ENCODE measurements at places on chromosomes 12 and 14.

- no peak for DNase-seq
Observed at GRCh38 chr12:70398862-70399261, 32.8 kb downstream of the KCNMB4 start.

DNA sequence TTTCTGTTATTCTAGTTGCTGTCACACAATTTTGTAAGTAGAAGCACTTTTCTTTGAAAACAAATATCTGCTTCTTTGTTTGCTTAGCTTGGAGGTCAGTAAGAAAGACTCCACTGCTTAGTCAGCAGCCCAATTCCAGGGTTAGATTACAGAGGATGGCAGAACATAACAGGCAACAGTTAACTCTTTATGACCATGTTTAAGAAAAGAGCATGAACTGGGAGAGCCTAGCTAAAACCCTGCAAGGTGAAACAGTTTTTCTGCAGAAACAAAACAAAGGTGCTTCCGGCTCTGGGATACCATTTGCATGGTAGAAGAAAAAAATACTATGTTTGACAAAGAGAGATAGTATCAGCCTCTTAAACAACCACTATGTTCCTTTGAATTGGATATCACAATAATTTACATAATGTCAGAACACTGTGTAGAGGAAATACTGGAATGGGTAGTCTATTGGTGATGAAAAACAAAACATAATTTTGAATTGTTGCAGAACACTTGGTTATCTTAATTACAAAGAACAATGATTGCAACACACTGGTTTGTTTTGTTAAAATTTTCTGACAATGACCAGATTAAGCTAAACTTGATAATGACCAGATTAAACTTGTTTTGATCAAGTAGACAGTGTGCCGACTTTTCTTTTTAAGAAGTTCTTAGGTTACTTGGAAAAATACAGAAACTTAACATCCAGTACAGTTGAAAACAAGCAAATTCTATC, 22.4 kb upstream of the PPM1H start:
- DNase-seq: no peak

DNA sequence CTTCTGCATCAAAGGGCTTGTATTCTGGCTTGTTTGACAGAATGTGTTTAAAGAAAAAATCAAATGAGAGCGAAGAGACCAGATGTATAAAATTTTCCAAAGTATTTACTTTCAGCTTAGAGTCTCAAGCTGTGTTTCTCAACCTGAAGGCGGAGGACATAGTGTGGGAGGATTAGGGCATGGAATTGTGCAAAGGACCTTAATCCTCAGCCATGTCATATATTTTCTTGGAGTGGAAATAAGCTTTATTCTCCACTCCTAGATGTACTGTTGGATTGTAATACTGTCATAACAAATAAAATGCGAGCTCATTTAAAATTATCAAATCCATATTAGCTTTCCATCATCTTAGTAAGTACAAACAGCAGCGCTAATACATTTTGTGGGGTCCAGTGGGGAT, 154.0 kb downstream of the PAH start:
- no peak for DNase-seq

DNA sequence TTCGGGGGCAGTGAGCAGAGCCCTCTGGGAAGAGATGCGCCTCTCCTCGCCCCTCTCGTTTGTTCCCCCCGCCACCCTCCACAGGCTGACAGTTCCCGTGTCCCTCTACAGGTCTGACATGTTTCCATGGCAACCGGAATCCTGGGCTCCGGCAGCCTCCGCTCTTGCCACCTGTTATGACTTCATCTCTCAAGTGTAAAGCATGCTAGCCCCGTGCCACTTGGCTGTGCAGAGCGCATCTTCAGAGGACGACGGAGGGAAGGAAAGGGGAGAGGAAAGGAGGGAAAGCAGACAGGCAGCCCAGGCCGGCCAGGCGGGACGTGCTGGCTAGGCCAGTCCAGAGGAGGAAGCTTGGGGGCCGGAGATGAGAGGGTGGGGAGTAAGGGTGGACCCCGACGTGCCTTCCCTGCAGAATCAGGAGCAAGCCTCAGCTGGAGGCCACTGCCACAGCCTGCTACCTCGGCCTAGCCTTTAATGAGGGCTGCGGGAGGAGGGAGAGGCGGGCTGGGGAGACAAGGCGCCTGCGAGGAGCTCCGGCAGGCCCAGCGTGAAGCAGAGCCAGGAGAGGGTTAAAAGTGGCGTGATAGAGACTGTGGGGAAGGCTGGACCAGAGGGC, 214.3 kb downstream of the DPF3 start:
- peak; percentile 19 for DNase-seq

DNA sequence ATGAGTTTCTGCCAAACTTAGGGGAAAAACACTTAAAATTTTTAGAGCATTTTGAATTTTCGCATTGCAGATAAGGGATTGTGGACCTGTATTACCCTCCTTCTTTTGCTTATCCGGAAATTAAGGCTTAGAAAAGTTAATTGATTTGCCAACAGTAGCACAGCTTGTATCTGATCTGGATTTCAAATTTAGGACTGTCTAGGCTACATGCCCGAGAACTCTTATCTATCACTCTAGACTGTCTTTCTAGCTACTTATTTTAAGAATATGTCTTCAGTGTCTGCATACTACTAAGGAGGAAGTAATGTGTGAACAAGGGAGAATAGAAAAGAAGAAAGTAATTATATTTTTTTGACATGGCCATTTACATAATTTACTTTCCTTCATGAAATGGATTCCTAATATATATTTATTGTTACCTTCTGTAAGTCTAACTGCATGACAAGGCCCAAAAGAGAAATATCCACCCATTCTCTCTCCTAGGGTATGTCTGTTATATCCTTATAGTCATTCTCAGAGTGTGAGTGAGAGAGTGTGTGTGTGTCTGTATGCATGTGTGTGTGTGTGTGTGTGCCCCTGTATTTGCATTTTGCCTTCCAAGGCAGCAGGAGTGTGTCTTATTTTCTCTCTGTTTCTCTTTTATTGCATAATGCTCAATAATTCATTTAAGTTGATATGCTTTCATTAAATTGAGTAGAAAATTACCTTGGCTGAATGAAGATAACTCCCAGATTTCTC, 132.1 kb downstream of the SLC5A8 start:
- no peak for DNase-seq

GRCh38 chr14:57823015-57823660, 42.8 kb downstream of the SLC35F4 start:
- DNase-seq: no peak

- no peak for DNase-seq
Observed at GRCh38 chr14:69047255-69047654, 68.2 kb upstream of the ACTN1 start.

DNA sequence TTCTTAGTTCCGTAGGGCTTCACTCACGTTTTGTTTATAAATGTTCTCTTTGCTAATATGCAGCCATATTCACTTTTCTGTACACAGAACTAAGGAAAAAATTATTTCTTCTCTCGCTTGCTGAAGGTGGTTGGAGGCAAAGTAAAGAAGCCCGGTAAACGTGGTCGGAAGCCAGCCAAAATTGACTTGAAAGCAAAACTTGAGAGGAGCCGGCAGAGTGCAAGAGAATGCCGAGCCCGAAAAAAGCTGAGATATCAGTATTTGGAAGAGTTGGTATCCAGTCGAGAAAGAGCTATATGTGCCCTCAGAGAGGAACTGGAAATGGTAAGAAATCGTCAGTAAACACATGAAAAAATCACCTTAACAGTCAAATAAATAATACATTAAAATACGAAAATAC, 24.0 kb downstream of the CREBL2 start:
- no peak for DNase-seq

GRCh38 chr12:67989184-67989920, at the start of gene IFNG-AS1:
IFNG-AS1 (plus strand) TSS chr12:67989447.
- DNase-seq: no peak

- DNase-seq: no peak
Observed at GRCh38 chr14:99502989-99503421, 21.8 kb downstream of the CCNK start.

- DNase-seq: no peak
Observed at GRCh38 chr12:13045816-13046215, 1.6 kb downstream of the FAM234B start.

DNA sequence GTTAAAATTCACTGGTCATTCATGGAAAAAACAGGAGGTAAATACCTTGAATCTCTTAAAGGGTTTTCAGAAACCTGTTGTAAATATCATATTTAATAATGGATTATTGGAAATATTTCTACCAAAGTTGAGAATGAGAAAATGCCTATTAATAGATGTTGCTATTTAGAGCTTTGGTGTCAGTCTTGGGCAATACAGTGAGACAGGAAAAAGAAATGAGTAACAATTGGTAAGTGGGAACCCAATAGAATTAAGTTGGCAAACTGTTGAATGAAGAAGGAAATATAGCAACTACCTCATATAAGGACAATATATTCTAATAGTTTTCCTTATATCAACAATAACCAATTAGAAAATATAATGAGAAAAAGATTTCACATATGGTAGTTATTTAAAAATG, 78.0 kb downstream of the ATF7IP start:
- DNase-seq: no peak

- no peak for DNase-seq
Observed at GRCh38 chr12:52901715-52902541, 2.9 kb downstream of the KRT8 start.

- DNase-seq: no peak
Observed at GRCh38 chr14:104974665-104975390, 3.3 kb downstream of the AHNAK2 start.

- DNase-seq: no peak
Observed at GRCh38 chr14:75196064-75196463, 19.7 kb upstream of the TMED10 start.

DNA sequence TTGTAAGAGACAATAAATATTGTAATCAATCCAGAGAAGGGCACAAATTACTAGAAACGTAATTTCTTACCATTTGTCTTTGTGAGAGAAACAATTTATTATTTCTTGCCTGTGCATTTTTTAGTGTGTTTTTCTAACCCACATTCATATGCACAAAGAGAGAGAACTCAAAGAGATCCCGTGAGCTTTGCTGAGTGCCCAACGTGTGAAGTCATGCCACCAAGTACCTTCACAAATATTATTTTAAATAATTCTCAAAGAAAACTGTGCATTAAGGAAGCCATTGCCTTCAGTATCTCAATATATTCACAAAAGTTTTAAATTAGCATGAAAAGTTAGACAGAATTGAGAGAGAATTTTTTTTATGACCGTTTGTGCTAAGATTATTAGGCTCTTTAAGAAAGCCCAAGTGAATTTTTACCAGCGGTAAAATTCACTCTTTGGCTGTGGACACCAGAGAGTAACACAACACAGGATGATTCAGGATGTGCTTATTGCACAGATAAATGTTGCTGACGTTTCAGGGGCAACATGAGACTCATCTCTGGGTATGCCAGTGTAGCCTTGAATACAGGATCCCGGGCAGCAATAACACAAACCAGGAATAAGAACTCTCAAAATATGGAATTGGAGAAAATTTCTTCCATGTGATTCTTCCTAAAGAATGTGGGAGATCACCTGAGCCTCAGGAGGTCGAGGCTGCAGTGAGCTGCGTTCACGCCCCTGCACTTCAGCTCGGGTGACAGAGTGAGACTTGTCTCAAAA, 2.9 kb downstream of the ARHGDIB start:
- no peak for DNase-seq

- DNase-seq: no peak
Observed at GRCh38 chr14:72217135-72217534, 284.9 kb downstream of the RGS6 start.

- DNase-seq: no peak
Observed at GRCh38 chr14:72849222-72849621, 44.7 kb downstream of the DPF3 start.

DNA sequence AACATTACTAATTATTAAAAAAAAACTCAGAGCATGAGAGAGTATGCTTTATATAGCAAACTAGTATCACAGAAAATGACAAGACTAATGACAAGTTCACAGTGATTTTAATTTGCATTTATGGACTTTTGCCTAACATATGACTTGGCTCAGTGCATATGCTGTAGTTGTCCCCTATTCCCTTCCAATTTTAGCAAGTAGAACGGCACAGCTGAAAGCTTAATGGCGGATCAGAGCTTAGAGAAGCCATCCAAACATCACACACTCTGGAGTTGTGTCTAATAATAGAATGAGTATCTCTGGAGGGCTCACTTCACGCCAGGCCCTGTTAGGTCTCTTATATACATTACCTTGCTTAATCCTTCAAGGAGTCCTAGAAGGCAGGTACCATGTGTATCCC, 13.3 kb downstream of the CNIH1 start:
- no peak for DNase-seq

DNA sequence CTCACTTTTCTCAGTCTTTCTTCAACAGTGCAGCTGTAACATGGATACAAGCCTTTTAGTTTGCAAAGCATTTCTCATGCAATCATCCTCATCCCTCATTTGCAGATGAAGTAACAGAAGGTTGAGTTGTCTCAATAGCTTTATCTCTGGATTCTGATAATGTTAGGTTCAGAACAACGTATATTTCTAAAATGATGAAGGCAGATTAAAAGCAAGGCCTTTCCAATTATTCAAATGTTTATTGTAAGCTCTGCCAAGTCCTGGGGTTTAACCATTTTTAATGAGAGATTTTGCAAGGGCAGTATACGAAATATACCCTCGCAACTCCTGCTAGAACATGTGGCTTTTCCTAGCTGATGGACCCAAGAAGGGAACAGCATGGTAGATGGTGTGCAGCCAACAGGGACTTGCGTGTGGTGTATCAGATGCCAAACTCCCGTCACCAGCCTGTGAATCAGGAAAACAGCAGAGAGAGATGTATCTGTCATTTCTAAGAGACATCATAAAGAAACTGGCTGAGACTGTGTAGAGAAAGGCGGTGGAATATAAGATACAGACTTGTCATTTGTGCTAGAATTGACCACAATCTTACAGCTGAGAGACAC, 319.7 kb downstream of the MED13L start:
- DNase-seq: no peak

DNA sequence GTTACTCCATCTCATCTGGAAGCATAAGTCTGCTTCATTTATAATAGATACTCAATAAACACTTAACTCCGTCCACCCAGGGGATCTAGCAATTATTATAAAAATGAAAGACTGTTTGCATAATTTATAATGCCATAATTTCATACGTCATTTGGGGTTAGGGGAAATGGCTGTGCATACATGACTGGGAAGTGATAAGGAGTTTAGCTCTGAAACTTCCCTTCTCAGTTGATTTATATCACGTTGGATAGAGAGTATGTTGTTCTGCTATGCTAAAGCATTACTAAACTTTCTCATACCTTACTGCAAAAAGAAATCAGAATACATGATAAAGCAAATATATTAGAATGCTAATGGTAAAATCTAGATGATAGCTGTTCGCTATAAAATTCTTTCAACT, 90.4 kb upstream of the DYNC1H1 start:
- no peak for DNase-seq

GRCh38 chr14:73283608-73284379, 46.5 kb downstream of the PAPLN start:
- DNase-seq: peak; percentile 54

- no peak for DNase-seq
Observed at GRCh38 chr12:55652352-55652751, 15.7 kb downstream of the OR10P1 start.

GRCh38 chr12:68623984-68624383, 13.3 kb downstream of the RAP1B start:
- DNase-seq: no peak

All from globus pallidus (tissue), 1 donor.